ENCODE measurements at places on chromosomes 12 and 14.
A peak's percentile ranks its signal among the peaks of the same experiment; 100 is the strongest.

DNA sequence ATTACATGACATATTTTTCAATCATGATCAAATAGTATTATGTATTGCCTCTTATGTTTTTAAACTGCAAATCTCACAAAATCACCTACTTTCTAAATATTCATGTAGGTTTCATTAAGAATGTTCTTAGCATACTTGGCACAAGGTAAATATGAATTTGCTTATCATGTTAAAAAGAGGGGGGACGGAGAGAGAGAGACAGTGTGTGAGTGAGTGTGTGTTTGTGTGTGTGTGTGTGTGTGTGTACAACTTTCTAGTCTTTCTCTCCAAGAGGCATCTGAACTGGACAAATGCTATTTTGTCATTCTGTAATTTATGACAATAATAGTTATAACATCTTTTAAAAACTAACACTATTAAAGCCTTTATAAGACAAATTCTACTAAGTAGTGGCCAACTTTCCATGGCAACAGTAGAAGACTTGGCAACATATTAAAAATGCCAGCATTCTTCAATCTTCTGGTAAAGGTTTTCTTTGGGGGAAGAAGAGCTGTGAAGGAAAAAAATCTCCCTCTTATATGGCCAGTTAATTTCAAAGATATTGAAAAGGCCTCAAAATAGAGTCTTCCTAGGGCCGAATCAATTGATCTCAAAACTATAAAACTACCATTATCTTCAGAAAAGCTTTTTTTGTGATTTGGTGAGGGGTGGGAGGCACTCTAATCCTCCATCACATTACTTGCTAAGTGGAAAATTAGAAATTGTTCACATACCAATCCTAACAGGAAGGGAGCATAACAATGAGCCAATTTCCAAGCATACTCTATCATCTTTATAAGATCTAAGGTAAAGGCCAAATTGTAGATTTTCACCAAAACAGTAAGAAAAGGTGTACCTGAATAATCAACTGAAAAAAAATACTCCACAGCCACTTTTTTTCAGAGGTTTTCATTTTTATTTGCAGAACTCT is 28.2 kb downstream of the CDK17 start:
- ATAC-seq, result no peak

DNA sequence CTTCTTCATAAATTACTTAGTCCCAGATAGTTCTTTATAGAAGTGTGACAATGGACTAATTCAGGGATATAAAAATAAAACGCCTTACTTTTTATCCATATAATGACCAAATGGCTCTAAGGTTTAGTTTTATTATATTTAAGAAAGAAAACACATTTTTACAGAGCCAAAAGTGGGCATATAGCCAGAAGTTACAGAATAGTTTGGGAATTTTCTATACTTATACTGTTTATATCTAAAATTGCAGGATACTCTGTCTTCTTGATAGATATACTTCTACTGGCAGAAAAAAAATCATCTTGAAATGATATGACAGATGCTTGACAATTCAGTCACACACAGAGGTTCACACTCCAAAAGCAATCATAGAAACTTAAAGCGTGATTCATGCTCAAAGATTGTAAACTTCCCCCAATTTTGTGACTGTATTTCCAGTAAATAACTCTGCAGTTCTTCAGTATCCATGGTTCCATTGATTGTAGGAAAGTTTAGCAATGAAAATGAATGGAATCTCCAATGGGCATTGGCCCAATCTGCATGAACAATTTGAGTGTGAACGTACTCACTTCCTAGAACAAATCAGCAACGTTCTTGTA is 307.8 kb downstream of the NOVA1 start:
- no peak for ATAC-seq

DNA sequence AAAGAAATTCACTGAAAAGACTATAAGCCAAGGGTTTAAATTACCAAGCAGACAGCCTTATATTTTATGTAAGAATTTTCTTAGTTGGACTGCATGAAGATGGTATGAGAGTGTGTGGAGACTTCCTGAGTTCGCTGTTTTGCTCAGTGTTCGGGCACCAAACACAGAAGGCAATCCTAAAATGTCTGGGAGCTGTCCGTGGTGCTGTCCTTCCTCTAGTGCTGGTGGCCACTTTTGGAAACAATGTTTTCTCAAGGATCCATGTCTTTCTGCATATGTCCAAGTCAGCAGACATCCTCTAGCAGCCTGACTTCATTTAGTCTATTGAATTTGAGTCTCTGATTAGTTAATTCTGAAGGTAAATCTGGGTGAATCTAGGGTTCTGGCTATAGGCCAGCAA is 135.8 kb downstream of the SLC8A3 start:
- ATAC-seq, result no peak

GRCh38 chr14:71411738-71412137 is 504.5 kb downstream of the PCNX1 start:
- ATAC-seq, result no peak

DNA sequence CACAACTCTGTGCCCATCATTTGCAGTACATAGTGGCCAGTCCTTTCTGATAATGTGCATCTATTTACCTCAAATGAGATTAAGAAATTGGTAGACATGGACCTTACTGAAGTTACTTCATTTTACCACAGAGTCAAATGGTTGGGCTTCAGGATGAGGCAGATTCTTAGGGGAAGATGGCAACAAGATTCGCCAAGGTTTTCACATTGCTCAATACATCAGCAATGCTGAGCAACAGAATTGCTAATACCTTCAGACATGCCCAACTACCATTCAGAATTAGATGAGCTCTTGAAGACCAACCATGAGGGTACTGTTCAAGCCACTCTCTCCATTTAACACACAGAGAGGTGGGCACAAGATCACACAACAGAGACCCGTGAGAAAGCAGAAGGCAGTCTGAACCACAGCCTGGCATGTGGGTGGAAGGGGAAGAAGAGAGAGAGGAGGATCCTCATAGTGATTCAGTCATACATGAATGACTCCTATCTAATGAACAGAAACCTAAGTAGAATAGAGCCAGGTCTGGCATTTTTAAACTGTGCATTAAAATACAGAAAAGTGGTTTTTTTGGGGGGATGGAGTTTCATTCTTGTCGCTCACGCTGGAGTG is 28.5 kb downstream of the CPM start:
- peak; percentile 68 for ATAC-seq

DNA sequence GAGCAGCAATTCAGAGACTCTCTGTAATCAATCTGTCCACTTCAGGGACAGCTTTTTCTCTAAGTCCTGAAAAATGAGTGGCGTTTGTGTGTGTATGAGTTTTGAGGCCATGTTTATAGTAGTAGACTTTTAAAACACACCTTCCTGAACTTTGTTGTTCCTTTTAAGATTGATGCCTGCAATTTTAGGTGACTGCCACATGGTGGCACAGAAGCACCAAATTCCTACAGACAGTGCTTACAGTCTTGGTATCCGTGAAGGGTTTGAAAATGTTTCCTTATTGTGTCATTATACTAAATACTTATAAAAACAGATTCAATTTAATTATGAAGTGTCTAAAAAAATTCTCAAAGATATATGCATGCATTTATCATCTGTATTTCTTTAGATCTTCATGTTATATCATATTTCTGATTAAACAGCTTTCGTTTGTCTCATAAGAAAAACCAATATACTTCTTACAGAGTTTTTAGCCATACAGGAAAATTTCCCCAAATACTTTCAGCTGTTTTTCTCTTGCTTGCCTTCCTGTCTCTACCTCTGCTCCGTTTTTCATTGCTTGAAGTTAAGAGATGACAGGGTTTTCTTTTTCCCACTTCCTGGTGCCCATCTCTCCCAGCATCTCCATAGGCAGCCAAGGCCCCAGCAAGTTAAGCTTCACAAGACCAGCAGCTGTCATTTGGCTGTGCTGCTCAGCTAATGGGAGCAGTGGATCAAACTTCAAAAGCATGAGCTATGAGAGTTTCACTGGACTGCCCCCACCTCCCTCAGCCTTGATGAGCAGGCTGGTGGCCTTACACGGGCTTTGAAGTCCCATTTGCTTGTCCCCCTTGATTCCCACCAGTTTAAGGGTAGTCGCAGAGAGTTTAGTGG is 259.6 kb downstream of the AKAP6 start:
- no peak for ATAC-seq

- no peak for ATAC-seq
Observed at GRCh38 chr12:31308116-31308515, 17.8 kb downstream of the SINHCAF start.

DNA sequence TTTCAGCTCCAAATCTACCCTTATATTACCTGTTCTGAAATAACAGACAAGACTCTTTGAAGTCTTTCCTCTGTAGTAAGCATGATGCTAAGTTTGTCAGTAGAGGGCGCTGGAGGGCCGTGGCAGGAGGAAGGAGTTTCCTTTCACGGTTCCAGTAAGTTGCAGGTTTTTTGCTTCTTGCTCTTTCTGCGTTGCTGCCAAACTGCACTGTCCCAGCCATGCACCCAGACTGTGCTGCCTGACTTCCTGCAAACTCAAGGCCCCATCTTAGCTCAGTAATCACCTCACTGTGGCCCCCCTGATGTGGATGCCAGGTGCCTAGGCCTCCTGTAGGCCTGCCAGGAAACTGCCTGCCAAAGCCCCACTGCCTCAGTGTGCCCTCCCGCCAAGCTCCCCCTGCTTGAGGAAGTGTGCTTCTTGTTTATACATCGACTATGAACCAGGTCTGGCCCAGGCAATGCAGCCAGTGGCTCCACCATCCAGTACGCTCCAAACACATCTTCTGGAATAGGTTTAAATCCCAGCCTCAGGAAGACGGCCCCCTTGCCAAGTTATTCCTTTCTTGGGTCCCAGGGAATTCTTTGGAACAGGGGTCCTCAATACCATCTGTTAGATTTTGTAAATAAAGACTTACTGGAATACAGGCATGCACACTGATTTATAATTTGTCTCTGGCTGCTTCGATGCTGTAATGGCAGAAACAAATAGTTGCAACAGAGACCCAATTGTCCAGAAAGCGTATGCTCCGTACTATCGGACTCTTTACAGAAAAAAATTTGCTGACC is 193.7 kb upstream of the LRIG3 start:
- peak; percentile 46 for ATAC-seq

GRCh38 chr14:37019488-37019887 is 152.9 kb downstream of the SLC25A21 start:
- no peak for ATAC-seq

GRCh38 chr14:94623856-94624499 is 11.8 kb downstream of the SERPINA3 start:
- no peak for ATAC-seq

DNA sequence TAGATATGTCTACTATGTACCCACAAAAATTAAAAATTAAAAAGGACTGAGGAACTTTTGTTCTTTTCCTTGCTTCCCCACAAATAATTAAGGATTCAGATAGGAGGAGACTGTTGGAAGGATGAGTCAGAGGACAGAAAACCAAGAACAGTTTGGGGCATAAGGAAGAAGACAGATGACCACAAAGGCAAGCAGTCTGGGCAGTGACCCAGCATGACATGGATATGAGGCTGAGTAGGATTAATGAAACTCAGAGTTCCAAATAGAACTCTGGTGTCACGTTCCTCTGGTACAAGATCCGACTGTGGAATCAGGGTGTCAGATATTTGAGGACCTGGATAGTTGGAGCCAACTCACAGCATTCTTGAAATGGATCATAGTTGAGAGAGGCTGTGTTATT is 89.3 kb upstream of the SLC38A4 start:
- ATAC-seq, result no peak

GRCh38 chr12:14613718-14614117 is 46.0 kb upstream of the PLBD1 start:
- ATAC-seq, result no peak

DNA sequence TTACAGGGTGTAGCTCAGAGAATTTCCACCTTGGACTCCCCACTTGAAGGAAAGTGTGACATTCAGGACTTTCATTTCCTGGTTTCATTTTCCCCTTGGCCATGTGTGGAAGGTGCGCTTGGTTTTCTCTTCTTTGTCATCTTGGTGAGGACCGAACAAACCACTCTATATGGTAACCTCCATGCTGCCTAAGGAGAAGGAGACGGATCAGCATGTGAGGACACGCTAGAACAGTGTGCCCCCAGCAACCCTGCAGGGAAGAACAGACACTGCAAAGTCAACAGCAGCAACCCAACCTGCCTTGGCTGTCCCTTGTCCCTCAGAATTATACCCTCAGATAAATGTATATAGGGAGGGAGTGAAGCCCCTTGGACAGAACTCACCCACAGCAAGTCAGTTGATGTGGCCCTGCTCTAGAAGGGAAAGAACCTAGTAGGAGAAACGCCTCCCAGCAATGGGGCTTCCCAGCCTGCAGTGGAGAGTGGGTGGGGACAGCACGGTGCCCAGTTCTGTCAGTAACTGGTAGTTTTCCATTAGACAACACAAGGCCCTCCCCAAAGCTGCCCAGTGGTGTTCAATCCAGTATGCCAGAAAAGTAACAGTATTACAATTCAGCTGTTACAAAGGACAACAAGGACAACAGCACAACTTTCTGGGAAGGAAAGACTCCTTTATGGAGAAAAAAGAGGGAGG is 18.9 kb upstream of the COCH start:
- ATAC-seq, result peak; percentile 85

DNA sequence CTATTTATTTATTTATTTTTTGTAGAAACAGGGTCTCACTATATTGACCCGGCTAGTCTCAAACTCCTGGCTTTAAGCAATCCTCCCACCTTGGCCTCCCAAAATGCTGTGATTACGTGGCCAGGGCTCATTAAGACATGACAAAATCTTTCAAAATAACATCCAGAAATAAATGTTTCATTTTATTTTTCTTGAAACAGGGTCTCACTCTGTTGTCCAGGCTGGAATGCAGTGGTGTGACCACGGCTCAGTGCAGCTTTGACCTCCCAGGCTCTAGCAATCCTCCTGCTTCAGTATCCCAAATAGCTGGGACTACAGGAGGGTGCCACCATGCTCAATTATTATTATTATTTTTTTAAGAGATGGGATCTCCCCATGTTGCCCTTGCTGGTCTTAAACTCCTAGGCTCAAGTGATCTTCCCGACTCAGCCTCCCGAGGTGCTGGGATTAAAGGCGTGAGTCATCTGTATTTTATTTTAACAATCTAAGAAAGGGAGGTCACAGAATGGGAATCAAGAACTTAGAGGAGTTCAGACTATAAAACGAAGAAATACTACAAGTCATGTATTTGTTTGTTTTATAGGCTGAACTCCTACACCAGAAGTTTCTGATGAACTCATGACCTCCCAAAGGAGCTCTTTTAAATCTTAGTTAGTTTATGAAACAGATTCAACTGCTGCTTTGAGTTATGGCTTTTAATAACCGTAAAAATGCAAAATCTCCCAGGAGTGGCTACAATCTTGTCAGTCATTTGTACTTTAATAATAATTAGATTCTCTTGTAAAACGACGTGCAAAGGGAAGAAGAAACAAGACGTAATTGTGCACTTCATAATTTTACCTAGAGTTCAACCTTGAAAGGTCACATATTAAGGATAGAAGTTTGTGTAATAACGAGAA is 2.1 kb upstream of the TMEM263 start:
- ATAC-seq, result no peak

- ATAC-seq, result no peak
Observed at GRCh38 chr14:40847480-40847879, 759.2 kb upstream of the LRFN5 start.

DNA sequence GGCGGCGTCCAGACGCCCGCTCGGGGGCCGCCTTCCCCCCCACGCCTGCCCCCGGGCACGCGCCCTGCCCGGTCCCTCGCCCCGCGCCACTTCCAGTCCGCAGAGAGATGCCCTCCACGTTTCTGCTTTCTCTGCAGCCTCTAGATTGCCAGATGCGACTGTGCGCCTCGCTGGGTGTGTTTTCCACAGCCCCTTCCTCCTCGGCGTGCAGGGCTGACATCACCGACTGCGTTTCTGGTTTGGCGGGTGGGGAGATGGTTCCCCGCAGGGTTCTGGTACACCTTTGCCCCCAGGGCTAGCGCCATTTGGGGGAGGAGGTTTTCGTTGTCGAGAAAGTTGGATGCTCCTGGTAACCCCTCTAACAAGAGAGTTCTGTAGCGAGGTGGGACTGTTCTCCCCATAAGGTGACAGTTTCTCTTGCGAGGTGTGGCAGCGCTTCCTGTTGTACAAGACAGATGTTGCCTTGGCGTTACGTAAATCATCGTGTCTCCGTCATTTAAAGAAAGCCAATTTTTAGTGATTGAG is 1.5 kb downstream of the CALM1 start:
- peak; percentile 11 for ATAC-seq

All from activated T-helper 17 cell treated with anti-CD3 and anti-CD28 coated beads, Interleukin-2, amount 50 U/mL, for 72 hours (primary cell).